ENCODE measurements at places on chromosomes 11 and 22.

GRCh38 chr11:69642913-69643632, 2.1 kb downstream of the CCND1 start:
- DNase-seq: peak; percentile 78

DNA sequence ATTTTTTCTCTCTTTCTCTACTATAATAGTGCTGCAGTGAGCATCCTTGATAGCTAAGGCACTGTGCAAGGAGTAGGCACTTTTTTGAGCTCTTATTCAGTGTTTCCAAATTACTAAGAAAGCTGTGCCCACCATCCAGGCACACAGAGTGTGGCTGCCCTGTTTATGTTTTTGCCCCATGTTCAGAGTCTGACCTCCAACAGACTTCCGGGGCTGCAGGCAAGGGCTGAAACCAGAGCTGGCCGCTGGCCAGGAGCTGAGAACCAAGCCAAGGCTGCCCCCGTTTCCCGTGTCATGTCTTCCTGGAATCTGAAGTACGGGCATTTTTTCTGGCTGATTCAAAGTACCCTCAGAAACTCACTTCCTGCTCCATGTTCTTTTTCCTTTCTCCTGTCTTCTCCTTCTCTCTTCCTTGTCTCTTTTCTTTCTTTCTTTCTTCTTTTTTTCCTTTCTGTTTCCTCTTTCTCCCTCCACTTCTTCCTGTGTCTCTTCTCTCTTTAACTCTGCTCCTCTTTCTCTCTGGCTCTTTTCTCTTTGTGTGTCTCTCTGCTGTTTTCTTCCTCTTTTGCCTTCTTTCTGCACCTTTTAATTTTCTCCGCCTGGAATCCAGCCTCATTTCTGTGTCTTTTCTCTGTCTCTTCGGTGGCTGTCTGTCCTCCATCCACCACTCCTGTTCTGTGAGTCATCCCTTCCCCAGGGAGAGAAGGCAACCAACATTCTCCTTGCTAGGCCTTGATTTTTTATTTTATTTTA, 17.0 kb upstream of the KCTD14 start:
- no peak for DNase-seq

GRCh38 chr22:48857202-48857805, 970.4 kb downstream of the BRD1 start:
- no peak for DNase-seq

- no peak for DNase-seq
These were observed 8.3 kb upstream of the NCR3LG1 start for GRCh38 chr11:17343257-17343656.

GRCh38 chr11:12884751-12885318, 124.3 kb upstream of the RASSF10 start:
- no peak for DNase-seq

DNA sequence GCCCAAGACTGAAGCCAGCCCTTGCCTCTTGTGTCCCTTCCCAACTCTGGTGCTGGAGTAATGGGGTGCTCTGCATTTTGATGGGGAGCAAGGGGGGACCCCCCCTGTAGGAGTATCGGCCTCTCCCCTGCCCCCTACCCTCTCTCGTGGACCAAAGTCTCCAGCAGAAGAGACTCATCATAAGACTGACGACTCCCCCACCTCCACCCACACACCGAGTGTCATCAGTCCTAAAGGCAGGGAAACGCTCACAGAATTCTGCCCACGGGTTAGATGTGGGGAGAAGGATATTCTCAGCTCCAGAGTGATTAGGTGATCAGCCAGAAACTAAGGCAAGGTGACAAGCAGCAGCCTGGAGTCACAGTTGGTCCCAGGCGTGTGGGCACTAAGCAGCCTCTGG, 38.8 kb downstream of the PPP2R1B start:
- DNase-seq: no peak

GRCh38 chr11:129141748-129142523, 50.2 kb downstream of the ARHGAP32 start:
- no peak for DNase-seq

GRCh38 chr22:26708256-26709009, 51.0 kb downstream of the MIAT start:
- DNase-seq: no peak

- no peak for DNase-seq
These were observed 38.1 kb downstream of the MB start for GRCh38 chr22:35578836-35579575.

DNA sequence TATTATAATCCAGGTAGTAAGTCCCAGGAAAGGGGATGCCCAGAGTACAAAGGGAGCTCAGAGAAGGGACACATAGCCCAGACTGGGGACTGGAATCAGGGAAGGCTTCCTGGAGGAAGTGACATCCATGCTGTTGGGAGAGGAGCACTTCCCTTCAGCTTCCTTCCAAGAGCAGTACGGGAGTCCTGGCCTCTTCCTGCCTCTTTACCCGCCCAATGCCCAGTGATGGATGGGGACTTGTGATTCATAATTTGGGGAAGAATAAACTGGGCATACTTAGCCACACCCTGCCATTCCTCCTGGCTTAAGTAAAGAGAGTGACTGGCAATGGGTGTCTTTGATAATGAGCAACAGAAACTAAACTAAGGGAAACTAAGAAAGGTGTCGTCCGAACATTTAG, 11.5 kb downstream of the C11orf91 start:
- DNase-seq: no peak

DNA sequence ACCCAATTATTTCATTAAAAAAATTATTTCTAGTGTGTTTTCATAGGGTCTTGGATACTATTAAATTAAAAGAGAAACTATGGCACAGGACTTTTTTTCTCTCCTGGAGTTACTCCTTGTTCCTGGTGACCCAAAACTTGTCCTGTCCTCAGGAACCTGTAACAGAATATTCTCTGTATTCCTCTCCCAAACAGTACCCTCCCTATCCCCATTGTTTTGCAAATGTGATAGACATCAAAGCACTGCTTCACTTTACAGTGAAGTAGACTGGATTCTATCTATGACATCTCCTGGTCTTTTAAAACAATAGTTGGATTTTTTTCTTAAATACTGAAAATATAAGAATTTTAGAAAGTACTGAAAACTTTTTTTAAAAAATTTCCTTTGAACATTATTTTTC, 37.2 kb downstream of the FAR1 start:
- DNase-seq: no peak

Data from stimulated activated naive CD4-positive, alpha-beta T cell (primary cell).